ENCODE measurements at places on chromosomes 7 and 10.

DNA sequence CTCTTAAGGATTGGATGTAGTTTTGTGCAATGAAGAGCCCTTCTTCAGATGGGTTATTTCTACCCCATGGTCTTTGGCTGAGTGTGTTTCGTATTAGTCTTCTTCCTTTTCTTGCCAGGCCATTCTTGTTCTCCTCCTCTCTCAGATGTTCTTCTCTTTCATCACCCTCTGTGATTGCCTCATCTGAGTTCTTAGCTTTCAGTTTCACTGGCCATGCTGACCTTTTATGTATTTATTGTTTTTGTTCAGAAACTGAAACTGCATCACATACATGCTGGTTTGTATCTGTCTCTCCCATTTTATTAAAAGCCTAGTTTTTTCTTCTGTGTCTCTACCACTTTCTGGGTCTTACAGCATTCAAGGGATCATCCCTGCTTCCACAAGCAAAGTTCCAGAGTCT, 21.7 kb upstream of the PCGF5 start:
- no peak for DNase-seq

DNA sequence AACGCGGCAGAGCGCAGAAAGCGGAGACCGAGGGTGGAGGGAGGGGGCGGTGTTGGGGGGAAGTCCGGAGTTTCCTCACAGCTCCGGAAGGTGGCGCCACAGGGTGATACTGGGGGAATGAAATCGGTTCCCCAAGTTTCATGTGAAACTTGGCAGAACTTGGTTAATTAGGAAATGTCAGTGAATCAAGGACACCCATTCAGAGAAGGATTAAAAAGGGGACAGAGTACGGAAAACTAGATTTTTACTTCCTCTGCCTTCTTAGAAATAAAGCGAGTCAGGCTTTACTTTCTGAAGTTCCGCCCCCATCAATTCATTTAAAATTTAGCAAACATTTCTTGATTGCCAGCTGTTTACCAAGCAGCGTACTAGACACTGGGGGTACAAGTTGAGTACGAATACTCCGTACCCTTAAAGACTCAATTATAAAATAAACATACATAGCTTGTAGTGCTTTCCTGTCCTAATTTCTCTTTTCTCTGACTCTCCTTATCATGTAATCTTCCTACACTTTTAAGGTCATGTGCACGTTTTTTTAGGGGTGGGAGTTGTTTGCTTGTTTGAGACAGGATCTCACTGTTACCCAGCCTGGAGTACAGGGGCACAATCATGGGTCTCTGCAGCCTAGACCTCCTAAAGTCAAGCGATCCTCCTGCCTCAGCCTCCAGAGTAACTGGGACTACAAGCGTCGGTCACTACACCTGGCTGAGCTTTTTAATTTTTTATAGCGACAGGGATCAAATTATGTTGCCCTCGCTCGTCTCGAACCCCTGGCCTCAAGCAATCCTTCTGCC, 644 bp upstream of the ABI1 start:
- DNase-seq, result no peak

DNA sequence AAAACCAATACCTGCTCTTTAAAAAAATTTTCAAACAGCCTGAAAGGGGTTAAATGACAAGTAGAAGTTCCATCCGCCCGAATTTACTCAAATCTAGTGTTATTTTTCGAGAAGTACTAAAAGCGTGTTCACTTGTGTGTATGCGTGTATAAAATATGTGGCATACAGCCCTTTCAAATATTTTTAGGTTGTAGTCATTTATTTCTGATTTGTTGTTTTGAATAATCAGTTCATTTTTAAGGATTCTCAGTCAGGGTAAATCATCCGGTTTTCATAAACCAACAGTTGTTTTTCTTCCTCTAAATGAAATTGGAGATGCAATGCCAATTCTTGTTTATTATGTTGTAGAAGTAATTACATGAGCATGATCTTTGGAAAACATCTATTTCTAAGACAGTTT, 6.9 kb upstream of the SUN1 start:
- no peak for DNase-seq

- DNase-seq, result no peak
These were observed 44.2 kb upstream of the SLC35G1 start for GRCh38 chr10:93849593-93849992.

- no peak for DNase-seq
These were observed 350.3 kb upstream of the POT1 start for GRCh38 chr7:125279961-125280360.

Measured in stimulated activated CD4-positive, alpha-beta T cell treated with anti-CD3 and anti-CD28 coated beads, Interleukin-2, amount 100 ng/mL, for 48 hours (primary cell).